ENCODE measurements at places on chromosomes 2 and 18.

DNA sequence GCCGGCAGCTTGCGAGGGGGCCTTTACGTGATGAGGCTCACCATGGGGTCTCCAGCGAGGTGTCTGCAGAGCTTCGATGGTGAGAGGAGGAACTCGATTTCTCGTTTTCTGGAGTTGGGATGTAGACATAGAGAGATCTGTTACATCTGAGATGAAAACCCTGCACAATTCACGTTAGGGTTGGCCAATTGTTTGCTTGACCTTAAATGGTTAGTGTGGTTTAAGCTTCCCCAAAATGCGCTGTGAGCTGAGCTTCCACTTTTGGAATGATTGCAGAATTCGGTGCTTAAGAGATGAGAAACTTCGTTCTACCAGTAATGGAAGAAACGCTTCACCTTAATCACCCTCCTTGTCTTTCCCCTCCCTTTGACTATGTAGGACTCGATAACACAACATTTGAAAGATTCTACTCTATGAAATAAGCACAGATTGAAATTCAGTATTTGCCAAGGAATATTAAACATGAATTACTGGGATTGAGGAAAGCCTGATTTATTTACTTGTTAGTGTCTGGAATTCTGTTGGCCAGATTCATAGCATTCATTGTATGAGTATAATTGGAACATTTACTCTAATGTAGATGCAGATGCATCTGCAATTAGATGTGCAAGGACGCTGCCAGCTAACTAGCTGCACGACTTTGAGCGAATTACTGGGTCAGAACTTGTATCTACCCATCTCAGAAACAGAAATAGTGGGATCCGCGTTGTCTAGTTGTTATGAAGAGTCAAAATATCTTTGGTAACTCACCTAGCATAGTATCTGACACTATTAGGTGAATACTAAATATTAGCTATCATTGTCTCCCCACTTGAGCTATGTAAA, 1.6 kb upstream of the KLF7 start:
- DNase-seq: no peak

GRCh38 chr2:38398739-38399138, 21.7 kb upstream of the ATL2 start:
- no peak for DNase-seq

DNA sequence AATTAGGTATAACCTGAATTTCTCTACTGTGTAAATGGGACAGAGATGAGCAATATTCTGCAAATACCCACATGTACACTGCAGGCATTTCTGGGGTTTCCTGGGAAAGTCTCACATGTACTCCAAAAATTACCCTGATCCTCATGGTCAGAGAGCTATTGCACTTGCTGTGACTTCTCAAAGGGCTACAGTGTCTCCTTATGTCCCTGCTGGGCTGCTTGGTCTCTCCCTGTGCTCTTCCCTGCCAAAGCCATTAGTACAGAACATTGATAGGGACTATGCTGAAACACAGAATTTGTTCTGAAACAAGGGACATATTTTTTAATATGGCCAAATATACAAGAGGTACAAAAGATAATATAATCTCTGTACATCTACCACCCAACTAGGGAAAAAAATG, 924.4 kb upstream of the NXPH2 start:
- DNase-seq: no peak

DNA sequence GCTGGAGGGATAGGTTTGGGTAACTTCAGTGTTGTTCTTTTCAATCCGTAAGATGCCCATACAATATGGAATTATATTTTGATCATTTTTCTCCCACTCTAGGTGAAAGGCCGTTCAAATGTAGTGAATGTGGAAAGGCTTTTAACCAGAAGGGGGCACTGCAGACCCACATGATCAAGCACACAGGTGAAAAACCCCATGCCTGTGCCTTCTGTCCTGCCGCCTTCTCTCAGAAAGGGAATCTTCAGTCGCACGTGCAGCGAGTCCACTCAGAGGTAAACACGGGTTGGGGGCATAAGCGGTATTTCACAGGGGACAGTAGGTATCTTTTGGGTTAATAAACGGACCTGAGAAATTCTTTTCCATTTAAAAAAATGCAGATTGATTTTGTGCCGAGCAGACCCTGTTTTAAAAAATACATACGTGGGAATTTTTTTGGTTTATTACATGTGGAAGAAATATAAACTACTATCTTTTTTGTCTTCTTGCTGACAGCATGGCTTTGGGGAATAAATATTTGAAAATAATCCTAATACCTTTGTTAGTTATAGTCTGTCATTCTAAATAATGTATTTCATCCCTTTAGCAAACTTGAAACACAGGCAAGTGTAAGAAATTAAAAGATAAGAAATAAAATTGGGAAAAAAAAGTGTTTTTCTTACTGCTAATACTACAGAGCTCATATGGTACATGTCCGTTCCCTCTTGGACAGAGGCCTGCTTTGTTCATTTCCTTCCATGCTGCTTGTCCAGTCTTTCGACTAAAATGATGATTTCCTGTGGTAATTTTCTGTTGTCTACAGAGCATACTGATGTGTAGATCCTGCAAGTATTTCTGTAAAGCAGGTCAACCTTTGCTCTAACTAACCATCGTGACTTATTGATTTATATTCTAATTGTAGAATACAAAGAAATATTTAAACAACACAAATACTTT, 53.3 kb downstream of the ZNF236 start:
- peak; percentile 1 for DNase-seq

DNA sequence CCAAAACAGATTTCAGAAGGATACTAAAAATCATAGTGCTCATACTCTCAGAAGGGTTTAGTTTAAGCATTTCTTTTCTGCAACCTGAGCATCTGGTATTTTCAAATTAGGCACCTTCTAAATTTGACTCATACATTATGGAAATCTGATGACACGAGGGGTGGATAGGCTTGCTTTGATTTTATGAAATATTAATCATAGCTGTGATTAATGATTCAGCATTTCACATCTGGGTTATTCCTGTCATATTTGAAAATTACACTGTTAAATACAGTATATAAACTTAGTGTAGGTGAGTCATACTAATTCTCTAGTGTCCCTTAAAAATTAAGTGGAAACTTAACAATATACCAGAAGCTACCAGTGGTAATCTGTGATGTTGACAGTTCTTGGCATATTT, 47.7 kb downstream of the MRPS9 start:
- no peak for DNase-seq

DNA sequence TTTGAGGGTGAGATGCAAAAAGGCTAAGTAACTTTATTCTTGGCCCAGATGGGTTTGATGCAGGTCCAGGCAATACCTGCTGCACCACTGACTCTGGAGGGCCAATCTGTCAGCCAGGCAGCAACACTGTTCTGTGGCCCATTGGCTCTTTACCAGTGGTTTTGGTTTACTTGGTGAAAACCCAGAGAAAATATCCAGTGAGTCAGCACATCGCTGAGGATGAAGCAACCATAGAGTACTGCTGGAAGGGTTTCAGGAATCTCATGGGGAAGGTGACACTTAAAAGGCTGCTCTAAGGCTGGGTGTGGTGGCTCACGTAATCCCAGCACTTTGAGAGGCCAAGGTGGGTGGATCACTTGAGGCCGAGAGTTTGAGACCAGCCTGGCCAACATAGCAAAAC, 192.5 kb upstream of the FAM98A start:
- DNase-seq: no peak

DNA sequence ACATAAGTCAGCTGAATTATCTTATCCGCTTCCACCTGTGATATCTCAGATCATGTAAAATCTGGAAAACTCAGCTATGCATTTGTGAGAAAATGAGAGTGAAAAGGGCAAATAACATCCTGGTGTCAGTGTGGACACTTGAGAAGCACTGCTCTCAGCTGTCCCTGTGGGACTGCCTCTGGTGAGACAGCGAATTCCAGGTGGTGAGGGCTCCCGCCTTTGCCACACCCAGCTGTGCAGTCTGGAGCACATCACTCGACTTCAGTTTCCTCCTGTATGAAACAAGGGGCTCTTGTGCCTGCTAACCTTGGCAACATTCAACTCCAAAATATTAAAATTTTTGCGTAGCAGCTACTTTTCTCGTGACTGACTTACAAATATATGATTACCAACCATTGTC, 194.9 kb upstream of the BOD1L2 start:
- DNase-seq: no peak

DNA sequence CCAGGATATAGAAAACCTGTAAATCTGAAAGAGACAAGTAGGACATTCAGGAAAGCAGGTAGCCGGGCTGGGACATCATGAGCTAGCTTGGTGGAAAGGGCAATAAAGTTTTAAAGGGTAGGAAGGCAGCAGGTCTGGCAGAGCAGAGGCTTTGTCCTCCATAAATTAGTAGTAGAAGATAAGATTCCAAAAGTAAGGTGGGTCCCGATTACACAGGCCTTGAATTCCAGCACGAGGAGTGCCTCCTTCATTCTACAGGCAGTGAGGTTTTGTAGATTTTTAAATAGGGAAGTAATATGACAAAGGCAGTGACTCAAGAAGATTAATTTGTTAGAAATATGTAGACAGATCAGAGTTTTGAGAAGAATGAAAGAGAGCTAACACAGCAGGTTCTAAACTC, 160.7 kb downstream of the DTNB start:
- DNase-seq: no peak

DNA sequence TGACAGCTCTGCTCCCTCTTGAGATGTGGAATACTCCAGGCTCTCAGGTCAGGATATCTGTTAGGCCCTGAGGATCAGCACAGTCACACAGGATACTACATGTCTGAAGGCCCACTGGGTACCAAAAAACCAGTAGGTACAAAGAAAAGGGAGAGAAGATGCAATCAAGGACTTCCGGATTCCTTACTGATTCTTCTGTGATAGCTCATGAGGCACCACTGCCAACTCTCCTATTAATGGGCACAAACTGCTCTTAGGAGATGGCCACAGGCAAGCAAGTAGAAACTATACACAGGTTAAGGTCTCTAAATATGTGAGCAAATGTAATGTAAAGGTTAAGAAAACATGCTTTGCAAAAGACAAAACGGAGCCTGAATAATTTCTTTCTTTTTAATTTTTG, 3.5 kb downstream of the TMEM127 start:
- no peak for DNase-seq

DNA sequence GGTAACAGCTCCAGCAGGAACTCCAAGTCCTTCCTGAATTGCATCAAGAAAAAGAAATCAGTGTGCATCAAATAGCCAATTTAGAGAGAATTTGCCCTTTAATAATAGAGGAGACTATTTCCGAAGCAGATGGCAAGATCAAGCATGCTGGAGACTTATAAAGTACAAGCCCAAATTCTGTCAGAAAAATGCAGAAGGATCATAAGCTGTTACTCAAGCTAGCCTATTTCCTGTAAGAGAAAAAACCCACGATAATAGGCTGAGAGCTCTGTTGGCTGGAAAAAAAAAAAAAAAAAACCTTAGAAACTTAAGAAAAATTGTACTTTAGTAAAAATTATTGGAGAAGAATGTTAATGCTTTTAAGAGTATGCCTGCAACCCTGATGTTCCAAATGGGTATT, 24.4 kb upstream of the ITM2C start:
- no peak for DNase-seq

DNA sequence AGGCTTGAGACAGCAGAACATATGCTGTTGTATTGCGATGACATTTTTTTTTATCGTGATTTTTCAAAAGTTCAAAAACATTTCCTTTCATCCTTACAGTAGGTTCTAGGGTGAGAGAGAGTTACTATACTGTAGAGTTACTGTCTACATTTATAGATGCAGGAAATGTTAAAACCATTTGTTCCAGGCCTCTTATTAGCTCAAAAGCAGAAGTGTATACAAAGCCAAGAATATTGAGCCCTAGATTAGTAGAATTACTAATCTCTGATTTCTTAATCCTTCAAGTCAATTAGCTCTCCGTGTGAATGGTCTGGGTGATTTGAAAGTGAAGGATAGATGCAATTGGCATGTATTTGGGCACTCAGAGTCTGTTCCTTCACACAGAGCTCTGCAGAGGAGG, 73.1 kb downstream of the MAPRE2 start:
- DNase-seq: no peak

- DNase-seq: no peak
Measured at GRCh38 chr2:226556050-226556449, 243.6 kb downstream of the IRS1 start.

- DNase-seq: no peak
Measured at GRCh38 chr2:71720596-71721361, 267.4 kb downstream of the DYSF start.

DNA sequence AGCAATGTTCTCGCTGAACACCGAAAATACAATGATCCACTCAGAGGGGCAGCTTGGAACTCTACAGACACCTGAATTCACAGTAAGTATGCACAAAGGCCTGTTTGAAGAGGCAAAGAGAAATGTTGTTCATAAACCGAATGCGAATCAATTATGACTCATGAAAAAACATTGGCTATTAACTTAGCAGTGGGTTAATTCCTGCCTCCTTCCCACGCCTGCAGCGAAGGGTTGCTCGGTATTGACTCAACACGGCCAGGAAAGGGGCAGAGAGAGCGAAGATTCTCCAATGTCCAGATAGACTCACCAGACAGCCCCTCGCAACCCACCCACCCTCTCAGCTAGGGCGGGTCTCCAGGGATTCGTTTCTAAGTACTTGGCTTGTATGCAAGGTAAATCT, 9.4 kb downstream of the CRACDL start:
- no peak for DNase-seq

DNA sequence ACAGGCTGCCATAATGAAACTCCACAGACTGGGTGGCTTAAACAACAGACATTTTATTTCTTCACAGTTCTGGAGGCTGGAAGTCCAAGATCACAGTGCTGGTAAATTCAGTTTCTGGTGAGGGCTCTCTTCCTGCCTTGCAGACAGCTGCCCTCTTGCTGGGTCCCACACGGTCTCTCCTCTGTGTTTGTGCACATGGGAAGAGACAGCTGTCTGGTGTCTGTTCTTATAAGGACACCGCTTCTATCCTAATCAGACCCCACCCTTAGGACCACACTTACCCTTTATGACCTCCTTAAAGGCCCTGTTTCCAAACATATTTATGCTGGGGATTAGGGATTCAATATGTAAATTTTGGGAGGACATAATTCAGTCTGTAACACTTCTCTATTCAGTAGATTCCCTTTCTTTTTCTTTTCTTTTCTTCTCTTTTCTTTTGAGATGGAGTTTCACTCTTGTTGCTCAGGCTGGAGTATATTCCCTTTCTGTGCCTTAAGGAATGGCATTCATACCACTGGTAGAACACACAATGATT, 18.9 kb downstream of the CTIF start:
- no peak for DNase-seq

DNA sequence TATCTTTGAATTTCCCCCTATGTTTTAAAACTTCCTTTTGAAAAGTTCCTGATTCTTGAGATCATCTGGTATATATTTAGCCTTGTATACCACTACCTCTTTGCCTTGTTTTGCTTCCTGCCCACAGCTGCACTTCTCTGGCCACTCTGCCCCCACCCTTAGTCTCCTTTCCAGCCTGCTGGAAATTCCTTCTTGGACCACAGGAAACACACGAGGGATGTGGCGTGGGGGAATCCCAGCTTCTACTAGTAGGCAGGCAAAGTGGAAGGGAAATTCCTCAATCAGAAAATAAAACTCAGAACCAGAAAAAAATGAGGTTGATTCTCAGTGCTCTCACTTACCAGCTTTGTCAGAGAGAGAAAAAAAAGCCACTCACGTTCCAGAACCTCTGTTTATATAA, 13.4 kb downstream of the IL18RAP start:
- DNase-seq: no peak

DNA sequence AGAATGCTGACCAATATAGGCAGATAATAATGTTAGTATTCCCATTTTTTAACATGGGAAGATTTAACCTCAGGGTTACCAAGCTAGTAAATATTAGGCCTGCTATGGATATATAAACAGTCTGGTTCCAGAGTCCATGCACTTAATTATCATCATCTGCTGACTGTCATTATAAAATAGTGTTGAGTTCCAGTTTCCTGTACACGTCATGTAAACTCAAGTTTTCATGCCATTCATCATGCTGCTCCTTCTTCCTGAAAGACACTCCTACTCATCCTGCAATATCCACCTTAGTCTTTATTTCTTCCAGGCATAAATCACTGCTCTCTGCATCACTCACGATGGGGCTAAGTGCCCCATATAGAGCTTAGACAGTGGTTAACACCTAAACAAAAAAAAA, 420.8 kb upstream of the SPHKAP start:
- DNase-seq: peak; percentile 59

Measured in fibroblast of skin of left quadriceps (primary cell).